ENCODE measurements at places on chromosomes 11 and 22. TPM values are rescaled to one million over a fixed set of nuclear protein-coding genes. Genes with fewer than 3 reads are reported as not detected.

Gene PAX6
- total RNA-seq = not detected

Gene MRGPRX3
- not detected for total RNA-seq

Gene PDE3B
- total RNA-seq = 17.3 TPM

Gene HTR3B
- not detected for total RNA-seq

Gene UPK2
- not detected for total RNA-seq

Gene MUC2
- total RNA-seq = not detected

Gene IFITM10
- total RNA-seq = 1.4 TPM

Gene RTN3
- 199 TPM for total RNA-seq

Gene CD248
- 69.1 TPM for total RNA-seq

Gene SLC15A3
- total RNA-seq = 8.8 TPM

Gene OR52H1
- total RNA-seq = 1.8 TPM

Gene HBE1
- not detected for total RNA-seq

Gene TKFC
- 34.4 TPM for total RNA-seq

Gene CCDC73
- 0.15 TPM for total RNA-seq

Gene RNASEH2C
- 110 TPM for total RNA-seq

Gene SLN
- not detected for total RNA-seq

Gene C11orf68
- 20.3 TPM for total RNA-seq

Gene MS4A7
- total RNA-seq = 45.4 TPM

Gene CHRM4
- total RNA-seq = 0.66 TPM

Gene C11orf91
- not detected for total RNA-seq

Gene CATSPERZ
- not detected for total RNA-seq

Gene OR4A5
- total RNA-seq = not detected

Gene SBF2
- 88.2 TPM for total RNA-seq

Gene OR9Q1
- not detected for total RNA-seq

Gene ARHGAP32
- total RNA-seq = 37.4 TPM

Gene ESAM
- 11.6 TPM for total RNA-seq

Gene DGCR6
- 5.9 TPM for total RNA-seq

Gene RELA
- 46.2 TPM for total RNA-seq

Gene C2CD3
- 44.5 TPM for total RNA-seq

Gene NAALAD2
- 3.8 TPM for total RNA-seq
